ENCODE measurements at places on chromosomes 2 and 18.

DNA sequence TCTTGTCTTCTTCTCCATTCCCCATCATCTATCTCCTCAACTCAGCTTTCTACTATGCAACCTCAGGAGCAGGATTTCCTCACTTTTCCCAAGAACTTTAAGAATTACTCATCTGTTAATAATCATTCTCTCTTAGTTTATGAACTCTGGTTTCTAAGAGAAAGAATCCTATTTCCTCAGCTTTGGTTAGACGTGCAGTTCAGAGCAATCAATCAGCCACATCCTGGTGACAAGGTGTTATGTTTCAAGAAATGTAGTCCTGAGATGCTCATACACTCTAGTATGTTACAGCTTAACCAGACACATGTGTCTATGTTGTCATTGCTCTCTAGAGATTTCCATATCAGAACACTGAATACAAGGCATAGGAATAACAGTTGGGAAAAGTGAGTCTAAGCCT lies 277.9 kb downstream of the MBD2 start:
- DNase-seq, result no peak

- no peak for DNase-seq
Observed at GRCh38 chr2:112189001-112189556, 50.9 kb downstream of the FBLN7 start.

DNA sequence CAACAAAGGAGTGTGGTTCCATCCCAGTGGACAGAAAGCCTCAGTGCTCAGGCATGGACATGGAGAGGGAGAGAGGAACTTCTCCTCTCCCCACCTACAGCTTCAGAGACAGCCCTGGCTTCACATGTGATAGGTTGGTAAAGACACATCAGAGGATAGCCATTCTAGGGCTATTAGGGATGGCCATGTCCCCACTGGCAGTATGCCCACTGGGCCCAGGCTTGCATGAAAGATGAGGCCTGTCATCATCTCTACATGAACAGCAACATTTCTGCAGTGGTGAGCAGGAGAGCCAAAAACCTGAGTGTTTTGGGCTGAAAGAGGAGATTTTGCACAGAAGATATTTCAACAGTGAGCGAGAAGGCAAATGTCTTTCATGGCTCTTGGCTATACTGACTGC lies 517.2 kb downstream of the NR4A2 start:
- DNase-seq, result no peak

DNA sequence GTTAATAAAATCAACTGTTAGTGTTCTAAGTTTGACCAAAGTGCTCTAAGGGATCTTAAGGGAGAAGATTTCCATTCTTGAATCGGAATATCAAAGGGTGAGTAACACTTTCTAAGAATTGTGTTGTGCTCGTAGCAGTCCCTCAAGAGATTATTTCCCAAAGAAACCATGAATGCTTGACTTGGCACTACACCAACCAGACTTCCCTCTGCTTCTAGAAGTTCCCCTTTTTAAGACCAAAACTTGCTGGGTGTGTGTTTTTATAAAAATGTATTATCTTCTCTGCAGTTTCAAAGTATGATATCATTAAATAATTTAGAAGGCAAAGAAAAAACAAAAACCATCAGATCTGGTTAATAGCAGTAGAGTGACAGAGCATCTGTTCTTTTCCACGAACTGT lies 522.0 kb upstream of the FAM98A start:
- no peak for DNase-seq

- DNase-seq, result no peak
Observed at GRCh38 chr2:217071416-217071815, 211.6 kb upstream of the TNP1 start.

DNA sequence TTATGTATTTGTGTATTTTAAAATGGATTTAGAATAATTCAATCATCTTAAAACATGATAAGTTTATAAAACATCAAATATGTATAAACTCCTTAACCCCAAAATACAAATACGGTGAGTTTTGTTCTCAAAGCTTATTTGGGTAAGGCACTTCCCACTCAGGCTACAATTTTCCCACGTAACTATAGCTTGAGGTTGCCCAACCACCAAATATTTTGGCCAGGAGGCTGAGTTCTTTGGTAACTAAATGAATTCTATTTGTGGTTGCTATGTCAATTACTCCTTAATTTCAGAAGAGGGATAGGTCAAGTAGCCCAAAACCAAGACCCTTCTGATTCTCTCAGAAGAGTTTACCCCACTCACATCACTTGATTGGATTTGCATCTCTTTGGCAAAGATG lies 70.4 kb downstream of the MYL12B start:
- no peak for DNase-seq
